ENCODE measurements at places on chromosomes 5 and 9.
A peak's percentile ranks its signal among the peaks of the same experiment; 100 is the strongest.

DNA sequence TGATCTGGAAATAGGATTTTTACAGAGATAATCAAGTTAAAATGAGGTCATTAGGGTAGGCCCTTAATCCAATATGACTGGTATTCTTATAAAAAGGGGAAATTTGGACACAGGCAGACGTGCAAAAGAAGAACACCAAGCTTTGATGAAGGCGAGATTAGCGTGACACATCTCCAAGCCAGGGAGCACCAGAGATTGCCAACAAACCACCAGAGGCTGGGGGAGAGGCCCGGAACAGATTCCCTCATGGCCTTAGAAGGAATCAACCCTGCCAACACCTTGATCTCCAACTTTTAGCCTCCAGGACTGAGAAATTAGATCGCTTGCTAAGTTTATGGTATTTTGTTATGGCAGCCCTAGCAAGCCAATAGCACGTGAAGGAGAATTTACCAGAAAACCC is 10.8 kb upstream of the ARSI start:
- DNase-seq = no peak

DNA sequence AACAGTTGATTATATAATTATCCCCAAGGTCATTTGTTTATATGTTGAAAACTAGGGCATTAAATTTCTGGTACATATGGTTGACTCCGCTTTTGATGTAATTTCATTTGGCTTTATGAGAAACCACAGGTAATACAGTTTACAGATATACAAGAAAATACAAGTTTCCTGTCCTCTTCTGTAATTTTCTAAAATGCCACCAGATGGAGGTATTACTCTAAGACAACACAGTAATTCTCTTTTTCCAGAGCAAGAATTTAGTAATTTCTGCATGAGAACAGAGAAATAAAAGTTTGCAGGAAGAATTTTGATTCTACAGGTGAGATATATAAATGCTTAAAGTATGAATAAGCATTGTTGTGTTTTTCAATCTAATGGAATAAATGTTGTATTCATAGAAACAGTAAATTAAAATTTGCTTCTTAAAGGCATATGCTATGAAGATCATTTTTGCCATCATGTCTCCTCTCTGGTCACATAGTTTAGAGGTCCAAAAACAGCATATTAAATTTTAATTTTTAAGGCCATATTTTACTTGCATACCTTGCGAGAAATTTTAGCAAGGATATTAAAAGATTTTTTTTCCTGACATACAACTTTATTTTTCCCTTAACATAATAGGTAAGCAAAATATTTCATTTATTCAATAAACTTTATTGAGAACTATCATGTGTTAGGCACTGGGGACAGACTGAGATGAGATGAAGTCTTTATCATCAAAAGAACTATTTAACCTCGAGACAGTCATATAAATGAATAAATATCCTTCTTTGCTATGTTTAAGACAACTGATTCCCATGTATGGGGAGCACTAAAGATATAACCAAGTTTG is 22.7 kb downstream of the CHD1 start:
- DNase-seq = no peak

DNA sequence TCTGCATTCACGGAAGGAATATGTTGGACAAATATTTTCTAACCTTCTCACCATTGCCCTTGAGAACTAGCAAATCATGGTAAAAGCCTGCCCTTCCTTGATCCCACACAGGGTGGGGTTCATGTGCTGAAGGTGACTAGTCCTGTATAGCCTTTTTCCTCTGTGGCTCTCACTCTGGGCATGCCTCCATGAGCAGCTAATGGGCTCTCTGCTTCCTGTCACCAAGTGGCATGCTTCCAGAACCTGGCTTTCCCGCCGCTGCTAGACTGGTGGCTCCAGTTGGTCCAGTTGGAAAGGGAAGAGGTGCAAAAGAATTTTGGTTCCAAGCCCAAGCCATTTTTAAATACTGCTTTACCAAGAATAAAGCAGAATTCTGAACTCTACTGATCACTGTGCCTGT is 35.5 kb downstream of the FBXO10 start:
- DNase-seq = no peak

- DNase-seq = no peak
These were observed 29.1 kb downstream of the ADAMTS2 start for GRCh38 chr5:179316111-179316551.

- DNase-seq = no peak
These were observed 163.6 kb downstream of the LRRC70 start for GRCh38 chr5:62742207-62742606.

- peak; percentile 63 for DNase-seq
These were observed 407.4 kb downstream of the BRINP1 start for GRCh38 chr9:118961857-118962256.

GRCh38 chr5:139126711-139127111 is 71.5 kb downstream of the SIL1 start:
- no peak for DNase-seq

GRCh38 chr5:120778491-120779484 is 314.7 kb downstream of the PRR16 start:
- peak; percentile 39 for DNase-seq

DNA sequence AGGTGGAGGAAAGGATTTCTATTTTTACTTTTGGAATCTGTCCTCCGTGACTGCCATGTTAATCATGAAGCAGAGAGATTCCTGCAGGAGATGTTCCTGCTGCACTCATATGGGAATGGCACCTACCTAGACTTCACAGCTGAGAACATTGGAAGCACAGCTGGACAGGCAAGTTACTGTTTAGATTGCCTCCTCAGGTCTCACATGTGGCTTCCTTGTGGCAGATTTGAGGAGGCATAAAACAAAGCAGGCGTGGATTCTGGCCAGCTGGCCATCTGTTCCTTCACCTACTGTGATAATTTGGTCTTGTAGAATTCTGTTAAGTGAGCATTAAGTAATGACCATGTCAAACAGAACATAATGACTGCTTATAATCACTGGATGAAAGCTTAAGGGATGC is 193.4 kb downstream of the EDIL3 start:
- no peak for DNase-seq

DNA sequence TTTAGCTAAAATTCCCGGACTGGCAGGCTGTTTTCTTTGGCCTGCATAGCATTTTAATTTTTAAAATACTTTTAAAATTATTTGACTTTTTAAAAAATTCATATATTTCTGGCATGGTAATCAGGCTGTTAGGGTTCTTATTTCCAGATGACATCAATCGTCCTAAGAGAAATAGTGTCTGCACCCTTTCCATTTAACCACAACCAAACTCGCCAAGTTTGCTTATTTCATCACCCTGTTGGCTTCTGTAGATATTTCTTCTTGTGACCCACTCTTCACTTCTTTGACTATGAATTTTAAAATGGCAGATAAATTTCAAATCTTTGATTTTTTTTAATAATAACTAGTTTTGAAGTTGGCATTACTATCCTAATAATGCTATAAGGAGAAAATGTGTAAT is 675.7 kb upstream of the FTMT start:
- DNase-seq = no peak

DNA sequence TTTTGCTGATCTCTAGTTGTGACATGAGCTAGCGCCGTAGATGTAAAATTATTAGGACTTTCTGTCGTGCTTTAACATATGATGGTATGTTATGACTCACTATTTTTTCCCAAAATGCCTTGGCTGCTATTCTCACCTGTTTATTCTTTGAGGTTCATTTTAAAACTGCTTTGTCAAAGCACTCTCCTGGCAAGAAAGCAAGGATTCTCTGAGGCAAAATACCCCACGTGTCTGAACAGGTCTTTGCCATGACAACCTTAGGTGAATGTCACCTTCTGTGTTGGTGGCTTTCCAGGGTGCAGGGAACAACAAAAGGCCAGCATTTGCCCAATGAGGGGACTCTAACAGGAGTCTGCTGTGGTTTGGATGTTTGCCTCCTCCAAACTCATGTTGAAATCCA is 30.6 kb upstream of the COL5A1 start:
- DNase-seq = no peak

- no peak for DNase-seq
These were observed 4.9 kb upstream of the SH3PXD2B start for GRCh38 chr5:172458976-172459782.

DNA sequence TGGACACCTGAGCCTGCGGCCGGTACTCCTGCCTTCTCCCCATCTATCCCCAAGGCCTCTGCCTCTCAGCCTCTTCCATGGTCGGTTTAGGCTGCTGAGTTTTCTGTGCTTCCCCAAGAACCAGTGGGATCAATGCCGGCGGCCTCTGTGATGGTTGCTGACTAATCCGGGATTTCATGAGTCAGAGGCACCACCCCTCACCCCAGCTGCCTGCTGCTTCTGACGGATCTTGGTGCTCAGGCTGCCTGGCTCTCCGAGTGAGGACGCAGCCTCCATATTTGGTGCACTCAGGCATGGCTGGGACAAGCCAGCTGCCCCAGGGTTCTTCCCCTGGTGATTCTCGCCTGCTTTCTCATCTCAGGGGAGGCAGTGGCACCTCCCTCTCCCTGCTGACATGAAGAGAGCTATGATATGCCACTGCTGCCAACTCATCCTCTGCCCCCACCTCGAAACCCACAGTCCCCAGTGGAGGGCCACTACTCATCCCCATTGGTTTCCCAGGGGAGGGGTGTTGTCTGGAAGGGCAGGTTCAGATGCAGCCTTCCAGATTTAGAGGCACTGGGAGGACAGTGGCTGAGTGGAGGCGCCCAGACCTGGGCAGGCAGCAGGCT is 3.3 kb upstream of the MAN1B1 start:
- DNase-seq = peak; percentile 78

DNA sequence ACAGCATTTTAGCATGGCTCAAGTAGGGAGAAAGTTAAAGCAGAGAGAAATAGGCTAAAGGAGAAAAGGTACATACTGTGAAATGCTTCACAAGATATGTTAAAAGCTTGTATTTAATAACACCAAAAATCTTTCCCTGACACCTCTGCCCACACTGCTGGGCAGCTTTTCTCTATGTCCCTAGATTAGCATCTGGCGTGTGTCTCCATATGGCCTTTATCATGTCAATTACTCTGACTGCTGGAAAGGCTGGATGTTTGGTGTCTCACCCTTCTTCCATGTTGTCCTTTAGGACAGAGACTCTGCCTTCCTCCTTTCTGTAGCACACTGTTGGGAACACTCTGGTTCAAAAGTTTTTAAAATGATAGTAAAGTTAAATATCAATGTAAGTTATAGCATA is 122.5 kb downstream of the OXCT1 start:
- no peak for DNase-seq

DNA sequence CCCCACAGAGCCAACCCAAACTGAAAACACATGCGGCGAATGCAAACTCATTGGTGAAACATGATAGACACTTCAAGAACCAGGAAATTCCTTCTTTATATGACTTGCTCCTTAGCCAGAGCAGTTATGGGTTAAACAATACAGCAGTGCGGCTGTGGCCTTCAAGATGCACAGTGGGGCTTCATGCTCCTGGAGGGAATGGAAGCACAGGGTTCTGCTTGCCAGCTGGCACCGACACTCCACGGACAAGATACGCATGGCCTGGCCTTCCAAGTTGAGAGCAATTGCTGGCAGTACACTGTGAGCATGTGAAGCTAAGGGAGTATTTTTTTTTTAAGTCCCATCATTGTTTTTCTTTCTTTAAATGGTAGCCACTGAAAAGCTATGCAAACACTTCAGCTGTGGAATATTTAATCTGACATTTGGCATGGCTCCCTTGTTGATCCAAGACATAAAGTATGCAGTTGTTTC is 451.6 kb upstream of the CD180 start:
- no peak for DNase-seq

- DNase-seq = no peak
These were observed at the start of gene PCDHGA2 for GRCh38 chr5:141338538-141339306. Gene PCDHGA2 (plus strand): TSS chr5:141338760.

- DNase-seq = no peak
These were observed 231.0 kb downstream of the CDK5RAP2 start for GRCh38 chr9:120348951-120349429.

DNA sequence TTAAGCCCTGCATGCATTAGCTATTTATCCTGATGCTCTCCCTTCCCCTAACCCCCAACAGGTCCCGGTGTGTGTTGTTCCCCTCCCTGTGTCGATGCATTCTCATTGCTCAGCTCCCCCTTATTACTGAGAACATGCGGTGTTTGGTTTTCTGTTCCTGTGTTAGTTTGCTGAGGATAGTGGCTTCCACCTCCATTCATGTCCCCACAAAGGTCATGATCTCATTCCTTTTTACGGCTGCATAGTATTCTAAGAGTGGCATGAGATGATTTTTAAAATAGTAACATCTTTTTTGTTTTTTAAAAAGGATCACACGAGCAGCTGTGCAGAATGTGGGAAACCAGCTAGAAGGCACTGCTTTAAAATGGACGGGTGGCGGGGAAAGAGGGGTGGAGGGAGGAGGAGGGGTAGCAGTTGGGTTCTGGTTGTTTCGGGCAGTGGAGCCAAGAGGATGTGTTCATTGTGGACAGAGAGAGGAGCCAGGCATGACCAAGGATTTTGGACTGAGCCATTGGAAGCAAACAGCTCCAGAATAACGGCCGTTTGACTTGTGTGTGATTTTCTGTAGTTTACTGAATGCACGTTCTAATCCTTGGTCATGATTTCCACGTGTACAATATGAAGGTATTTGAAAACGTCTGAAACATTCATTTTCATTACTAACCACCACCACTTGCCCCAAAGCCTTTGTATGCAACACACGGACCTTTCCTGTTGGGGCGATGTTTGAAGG is 1.7 kb upstream of the TENT4A start:
- no peak for DNase-seq

DNA sequence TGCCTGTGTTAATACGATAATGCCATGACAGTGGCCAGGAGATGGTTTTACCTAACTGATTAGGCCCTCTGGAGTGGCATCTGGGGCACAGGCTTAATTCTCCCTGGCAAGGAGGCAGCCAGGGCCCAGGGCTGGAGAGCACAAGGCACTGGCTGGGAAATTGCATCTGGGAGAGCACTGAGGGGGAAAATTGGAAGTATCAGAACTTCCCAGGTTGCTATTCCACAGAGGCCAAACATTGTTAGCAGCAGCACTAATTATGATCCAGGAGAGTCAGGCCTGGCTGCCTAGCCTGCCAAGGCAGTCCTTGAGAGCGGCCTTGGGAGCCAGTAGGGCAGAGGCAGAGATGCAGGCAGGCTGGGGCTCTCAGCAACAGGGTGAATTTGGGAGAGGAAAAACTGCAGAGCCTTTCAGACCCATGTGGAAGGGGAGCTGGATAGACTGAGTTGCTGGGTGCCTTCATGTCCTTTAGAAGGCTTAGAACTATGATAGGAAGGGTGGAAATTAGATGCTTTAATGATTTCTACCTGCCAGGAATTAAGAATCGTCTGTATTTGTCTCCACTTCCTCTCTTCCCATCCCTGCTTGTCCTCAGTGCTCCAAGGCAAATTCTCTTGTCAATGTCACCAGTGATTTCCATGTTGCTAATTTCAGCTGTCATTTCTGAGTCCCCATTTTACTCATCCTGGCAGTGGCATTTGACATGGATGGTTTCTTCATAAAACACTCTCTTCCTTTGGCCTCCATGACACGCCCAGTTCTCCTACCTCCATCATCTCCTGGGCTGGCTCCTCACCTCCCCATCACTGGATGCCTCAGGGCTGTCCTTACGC is 56.1 kb upstream of the HSPA9 start:
- no peak for DNase-seq

All from HS-27A (cell line).